ENCODE measurements at places on chromosomes 12 and 14.
A peak's percentile ranks its signal among the peaks of the same experiment; 100 is the strongest.

- DNase-seq: no peak
Measured at GRCh38 chr12:116165036-116165425, 112.5 kb downstream of the MED13L start.

DNA sequence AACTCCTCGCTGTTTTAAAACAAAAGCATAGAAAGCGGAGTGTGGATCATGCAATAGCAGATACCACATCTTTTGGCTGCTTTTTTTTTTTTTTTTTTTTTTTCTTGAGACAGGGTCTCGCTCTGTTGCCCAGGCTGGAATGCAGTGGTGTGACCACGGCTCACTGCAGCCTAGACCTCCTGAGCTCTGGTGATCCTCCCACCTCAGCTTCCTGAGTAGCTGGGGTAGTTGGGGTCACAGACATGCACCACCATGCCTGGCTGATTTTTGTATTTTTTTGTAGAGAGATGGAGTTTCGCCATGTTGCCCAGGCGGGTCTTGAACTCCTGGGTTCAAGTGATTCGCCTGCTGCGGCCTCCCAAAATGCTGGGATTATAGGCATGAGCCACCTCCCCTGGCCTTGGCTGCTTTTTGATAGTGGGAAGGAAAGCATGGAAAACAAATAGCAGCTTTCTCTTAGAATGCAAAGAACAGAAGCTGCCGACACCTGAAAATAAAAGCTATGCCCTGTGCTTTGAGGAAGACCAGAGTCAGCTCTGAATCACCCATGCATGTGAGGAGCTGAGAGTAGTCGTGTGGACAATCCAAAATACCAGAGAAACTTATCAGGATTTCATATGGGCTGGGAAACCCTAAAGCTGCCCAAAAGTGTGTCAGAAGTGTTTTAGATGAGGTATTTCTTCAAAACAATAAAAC lies 3.6 kb upstream of the ELK3 start:
- DNase-seq: no peak

DNA sequence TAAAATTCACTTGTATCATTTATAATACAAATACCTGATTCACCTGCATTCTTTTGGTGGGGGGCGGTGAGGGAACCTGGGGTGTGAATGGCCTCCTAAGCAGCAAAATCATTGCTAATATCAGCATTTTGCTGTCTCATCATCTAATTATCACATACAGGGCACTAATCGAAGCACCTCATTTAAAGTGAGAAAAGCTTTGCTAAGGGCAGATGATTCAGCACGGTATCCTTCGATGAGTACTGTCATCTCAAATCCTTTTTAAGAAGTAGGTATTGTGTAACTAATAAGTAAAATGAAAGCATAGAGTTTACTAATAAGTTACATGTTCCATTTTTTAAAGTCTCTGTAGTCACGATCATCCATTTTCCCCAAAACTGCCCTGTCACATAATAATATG lies 278.1 kb upstream of the SOX5 start:
- no peak for DNase-seq

DNA sequence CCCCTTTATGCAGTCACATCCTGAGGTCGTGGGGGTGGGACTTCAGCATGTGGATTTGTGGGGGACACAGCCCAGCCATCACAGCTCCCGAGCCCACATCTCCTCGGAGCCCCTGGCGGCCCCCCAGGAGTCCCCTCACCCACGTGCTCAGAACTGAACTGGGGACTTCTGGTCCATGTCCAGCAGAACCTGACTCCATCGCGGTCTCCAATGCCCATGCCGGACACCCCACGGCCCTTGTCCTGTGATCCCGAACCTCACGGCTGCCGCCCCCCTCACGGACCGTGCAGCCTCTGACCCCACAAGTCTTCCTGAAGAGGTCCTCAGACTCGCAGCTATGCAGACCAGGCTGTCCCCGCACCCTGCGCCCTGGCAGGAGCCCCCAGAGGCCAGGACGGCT lies 13.5 kb upstream of the FBRSL1 start:
- DNase-seq: no peak

DNA sequence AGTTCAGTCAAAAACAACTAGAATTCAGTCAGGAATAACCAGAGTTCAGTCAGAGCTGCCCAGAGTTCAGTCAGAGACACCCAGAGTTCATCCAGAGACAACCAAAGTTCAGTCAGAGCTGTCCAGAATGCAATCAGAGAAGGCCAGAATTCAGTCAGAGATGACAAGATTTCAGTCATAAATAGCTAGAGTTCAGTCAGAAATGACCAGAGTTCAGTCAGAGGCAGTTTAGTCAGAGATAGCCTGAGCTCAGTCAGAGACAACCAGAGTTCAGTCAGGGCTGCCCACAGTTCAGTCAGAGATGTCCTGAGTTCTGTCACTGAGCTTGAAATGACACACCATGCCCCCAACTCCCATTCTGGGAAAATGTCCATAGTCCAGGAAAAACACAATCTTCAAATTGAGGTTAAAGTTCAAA lies 1102.8 kb downstream of the BCL11B start:
- DNase-seq: no peak

DNA sequence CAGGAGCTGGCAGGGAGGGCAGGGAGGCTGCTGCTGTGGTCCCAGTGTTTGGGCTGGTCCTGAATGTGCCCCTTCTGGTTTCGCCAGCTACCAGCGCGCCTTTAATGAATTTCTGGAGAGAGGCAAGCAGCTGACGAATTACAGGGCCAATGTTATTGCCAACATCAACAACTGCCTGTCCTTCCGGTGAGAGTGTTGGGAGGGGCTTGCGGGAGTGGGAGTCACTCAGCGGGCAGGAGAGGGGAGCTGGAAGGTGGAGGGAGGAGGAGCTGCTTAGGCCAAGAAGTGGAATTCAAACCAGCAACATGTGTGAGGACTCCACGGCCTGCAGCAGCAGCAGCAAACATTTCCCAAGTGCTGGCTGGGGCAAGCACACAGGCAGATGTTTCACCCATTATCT lies 7.7 kb downstream of the TNFAIP2 start:
- peak; percentile 88 for DNase-seq

GRCh38 chr12:125528281-125528680 lies 463.0 kb downstream of the AACS start:
- peak; percentile 17 for DNase-seq

GRCh38 chr14:21987937-21988336 lies 314.3 kb upstream of the OR4E1 start:
- DNase-seq: peak; percentile 12

DNA sequence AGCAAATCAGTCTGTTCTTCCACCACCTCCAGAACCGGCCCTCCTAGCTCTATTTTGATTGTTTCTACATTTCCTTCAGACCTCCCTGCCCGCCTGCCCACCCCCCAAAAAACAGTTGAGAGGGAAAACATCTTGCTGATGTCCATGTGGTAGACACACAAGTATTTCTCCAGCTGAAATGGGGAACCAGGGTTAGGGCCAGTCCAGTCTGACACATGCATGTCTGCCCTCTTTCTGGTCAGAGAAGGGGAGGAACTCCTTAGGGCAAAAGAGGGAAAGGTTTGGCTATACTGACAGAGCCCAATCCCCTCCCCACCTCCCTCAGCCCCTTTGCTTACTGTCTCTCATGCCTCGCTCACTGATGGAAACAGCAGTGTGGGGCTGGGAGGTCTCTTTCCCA lies 3.4 kb downstream of the CD9 start:
- no peak for DNase-seq

- no peak for DNase-seq
Measured at GRCh38 chr12:69927164-69927563, 102.1 kb downstream of the MYRFL start.

GRCh38 chr12:128779901-128780300 lies 43.9 kb downstream of the SLC15A4 start:
- no peak for DNase-seq

DNA sequence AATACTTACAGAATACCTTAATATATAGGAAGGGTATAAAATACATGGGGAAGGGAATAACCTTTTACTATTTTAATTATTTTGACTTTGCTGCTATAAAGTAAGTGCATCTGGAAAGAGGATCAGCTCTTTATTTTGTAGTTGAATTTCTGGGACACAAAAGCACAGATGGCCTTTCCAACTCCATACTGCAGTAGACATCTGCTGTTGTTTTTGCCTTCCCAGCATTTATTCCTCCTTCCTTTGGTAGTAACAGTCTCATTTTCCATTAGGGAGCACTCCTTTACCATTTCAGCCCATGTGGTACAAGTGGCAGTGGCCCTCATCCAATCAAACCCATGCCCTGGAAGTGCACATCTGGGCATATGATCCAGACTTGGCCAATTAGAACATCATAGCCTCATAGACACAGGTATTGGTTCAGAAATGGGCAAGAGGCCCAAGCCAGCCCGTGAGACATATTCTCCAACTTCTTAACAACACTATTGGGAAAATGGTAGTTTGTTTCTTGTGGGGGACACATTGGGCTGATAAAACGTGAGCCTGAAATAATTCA lies 64.8 kb upstream of the YARS2 start:
- DNase-seq: no peak

GRCh38 chr12:47087088-47087688 lies 7.4 kb upstream of the AMIGO2 start:
- no peak for DNase-seq

GRCh38 chr12:2372178-2372577 lies 319.4 kb downstream of the CACNA1C start:
- DNase-seq: no peak

- no peak for DNase-seq
Measured at GRCh38 chr12:126228936-126229335, 1163.7 kb downstream of the AACS start.

GRCh38 chr14:64954491-64955240 lies 12.1 kb upstream of the GPX2 start:
- DNase-seq: no peak

DNA sequence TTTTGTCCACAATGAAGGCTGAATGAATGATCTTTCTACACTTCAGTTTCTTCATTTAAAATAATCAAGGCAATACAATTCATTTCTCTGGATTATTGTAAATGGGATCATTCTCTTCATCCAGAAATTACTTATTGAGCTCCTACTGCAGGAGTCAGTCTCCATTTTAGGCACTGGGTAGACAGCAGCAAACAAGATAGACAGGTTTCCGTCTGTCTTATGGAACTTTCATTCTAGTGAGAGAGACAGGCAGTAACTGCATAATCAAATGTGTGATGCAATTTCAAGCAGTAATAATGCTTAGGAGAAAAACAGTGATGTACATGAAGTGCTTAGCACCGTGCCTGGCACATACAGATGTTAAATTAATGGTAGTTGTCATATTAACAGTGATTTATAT lies 118.9 kb downstream of the SUDS3 start:
- no peak for DNase-seq
